ENCODE measurements at places on chromosomes 4 and X.

DNA sequence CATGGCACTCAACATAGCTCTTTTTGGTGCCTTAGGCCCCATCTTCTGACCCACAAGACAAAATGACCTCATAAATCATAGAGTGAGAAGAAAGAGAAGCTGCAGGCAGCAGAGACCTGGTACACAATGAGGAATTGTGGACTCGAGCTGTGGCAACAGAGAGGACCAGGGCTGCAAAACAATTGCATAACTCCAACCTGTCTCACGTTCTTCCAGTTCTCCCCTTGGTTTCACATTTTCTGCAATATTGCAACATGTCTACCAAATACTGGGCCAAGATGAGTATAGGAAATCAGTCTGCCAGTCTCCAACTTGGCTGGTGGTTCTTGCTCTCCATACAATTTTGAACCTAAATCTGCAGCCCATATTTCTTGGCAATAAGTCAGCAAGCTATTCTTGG lies 105.3 kb downstream of the KDR start:
- DNase-seq = no peak

- DNase-seq = peak; percentile 0
Measured at GRCh38 chrX:31658360-31658759, 586.5 kb upstream of the FTHL17 start.

DNA sequence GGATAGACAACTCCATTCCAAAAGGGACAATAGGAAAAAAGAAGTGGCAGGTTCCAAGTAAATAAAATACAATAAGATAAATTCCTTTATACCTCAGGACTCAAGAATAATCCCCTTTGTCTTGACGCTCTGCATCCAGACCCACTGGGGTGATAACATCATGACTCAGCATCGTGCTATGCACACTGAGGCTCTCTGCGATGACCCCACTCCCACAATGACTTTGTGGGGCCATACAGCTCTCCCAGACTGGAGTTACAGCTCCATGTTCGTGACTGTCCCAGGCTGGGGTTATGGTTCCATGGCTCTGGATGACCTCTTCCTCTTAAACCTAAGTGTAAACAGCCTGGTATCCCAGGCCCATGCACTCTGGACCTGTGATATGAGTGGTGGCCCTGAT lies 254.5 kb upstream of the ADGRL3 start:
- no peak for DNase-seq

DNA sequence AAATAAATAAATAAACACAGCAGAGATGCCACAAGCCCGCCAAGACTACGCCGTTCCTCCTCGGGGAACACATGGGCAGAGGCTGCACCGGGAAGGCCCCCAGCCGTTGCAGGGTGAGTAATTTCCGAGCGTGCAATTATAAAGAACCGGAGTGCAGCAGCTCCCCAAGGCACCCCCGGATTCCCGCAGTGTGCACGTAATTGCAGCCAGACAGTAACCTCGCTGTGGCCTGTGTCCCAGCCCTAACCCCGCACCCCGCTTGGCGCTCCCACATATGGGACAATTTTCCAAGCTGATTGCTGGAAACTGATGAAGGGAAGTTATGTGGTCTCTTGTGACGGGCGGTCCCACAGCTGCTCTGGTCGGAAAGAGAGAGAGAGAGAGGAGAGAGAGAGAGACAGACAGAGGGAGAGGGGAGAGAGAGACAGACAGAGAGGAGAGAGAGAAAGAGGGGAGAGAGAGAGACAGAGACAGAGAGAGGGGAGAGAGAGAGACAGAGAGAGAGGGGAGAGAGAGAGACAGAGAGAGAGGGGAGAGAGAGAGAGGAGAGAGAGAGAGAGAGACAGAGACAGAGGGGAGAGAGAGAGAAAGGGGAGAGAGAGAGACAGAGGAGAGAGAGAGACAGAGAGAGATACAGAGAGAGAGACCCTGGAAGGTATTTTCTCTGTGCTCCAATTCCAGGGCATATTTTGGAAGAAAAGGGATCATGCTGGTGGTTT lies 275.4 kb downstream of the SHOX start:
- no peak for DNase-seq

DNA sequence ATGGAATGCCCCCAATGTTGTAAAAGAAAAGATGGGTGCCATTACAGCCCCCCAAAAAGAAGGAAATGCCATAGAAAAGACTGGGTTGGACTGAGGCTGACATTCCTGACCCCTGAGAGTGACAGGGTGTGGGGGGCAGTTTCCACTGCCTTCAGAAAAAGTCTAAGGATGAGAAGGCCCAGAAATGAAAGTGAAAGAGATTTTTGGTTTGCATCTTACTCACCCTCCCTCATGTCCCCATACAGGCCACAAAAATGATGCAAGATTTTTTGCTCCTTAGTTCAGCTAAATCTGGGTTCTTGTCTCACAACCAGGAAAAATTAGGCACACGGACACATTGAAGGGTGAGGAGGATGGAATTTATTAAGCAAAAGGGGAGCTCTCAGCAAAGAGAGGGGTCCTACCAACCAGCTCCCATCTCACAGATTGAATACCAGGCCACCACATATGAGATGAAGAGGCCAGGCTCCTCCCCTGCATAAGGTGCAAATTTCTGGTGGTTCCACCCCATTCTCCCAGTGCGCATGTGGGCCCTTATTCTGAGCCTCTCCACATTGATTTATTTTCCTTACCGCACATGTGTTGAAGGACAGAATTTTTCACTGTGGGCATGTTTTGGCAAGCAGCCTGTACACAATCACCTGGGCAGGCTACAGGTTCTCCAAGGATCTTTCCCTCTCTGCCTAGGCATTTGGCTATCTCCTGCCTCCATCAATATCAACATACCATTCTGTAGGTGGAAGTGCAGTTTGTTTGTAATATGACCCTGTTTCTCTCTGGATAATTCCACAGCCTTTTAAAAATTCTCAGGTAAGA lies 18.8 kb downstream of the PPP4R3C start:
- DNase-seq = no peak

GRCh38 chrX:140190441-140191108 lies 225.3 kb upstream of the CXorf66 start:
- DNase-seq = no peak

DNA sequence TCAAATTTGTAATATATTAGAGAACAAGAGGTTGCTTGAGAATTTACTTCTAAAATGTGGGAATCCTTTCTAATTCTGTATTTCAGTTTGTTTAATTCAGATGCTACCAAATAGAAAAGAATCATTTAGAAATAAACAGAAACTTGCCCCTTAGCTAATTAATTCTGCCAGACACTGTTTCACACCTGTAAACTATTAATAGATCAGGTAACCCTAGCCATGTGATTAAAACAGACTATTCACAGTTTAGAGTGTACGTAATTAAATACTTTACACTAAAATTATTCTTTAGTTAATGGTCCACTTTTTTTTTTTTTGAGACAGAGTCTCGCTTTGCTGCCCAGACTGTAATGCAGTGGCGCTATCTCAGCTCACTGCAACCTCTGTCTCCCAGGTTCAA lies 124.0 kb downstream of the PTPN13 start:
- no peak for DNase-seq

DNA sequence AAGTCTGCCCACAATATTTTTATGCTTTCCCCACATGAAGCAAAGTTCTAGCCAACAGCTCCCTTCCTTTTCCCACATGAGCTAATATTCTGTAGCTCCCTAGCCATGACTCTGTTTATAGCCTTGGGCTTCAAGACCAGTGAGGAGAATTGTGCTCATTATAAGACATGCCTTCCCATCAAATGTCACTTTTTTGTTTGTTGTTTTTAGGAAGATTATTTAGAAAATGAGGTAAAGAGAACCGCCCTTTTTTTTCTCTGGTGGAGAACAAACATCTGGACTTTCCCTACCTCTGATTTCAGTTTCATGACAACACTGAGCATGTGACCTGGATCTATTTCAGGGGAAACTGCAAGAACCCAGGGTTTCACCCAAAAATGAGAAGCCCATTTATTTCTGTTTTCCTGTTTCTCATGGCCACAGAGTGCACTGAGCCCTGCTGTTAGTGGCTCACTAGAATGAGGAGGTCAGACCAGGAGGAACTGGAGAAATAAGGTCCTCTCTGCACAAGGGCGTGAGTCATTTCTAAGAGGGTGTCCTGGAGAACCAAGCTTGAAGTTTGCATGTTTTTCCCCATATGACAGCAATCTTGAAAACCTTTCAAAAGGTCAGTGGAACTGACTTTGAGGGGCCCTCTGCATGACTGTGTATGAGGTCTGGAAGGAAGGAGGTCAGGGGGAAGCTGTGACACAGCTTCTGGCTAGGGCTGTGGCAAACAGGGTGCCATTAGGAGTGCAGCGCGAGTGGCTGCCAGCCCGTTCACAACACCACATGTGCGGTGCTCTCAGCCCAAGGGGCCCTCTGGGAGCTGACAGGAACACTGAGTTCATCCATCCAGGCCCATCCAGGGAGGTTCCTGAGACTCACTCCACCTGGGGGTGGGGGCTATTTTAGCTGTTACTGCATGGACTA lies 55.2 kb downstream of the CHST7 start:
- DNase-seq = peak; percentile 35

- DNase-seq = no peak
Measured at GRCh38 chr4:178198691-178199090, 756.5 kb upstream of the AGA start.

GRCh38 chrX:8607326-8607725 lies 124.6 kb downstream of the ANOS1 start:
- no peak for DNase-seq

- DNase-seq = no peak
Measured at GRCh38 chr4:91280551-91281290, 1023.0 kb upstream of the GRID2 start.

GRCh38 chr4:17112292-17112659 lies 213.8 kb upstream of the LDB2 start:
- peak; percentile 11 for DNase-seq

DNA sequence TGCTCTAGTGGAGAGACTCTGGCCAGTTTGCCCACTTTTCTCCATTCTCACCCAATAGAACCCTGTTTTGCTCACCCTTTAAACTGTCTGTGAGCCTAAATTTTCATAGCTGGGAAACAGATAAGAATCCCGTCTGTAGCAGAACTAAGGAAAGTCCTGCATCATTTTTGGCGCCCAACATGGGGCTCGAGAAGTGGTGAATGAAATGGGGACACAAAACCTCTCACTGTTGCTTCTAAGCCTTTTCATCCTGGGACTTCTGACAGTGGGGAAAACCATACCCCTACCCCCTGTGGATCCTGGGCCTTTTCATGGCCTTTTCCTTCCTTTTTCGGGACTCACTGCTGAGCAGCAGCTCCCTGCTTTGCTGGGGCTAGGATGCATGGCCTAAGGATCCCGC lies 189.9 kb downstream of the INPP4B start:
- no peak for DNase-seq

- no peak for DNase-seq
Measured at GRCh38 chr4:93960916-93961315, 132.4 kb downstream of the ATOH1 start.

GRCh38 chrX:12681047-12681446 lies 110.2 kb upstream of the PRPS2 start:
- no peak for DNase-seq

- no peak for DNase-seq
Measured at GRCh38 chr4:56463711-56464110, 3.7 kb upstream of the SRP72 start.

GRCh38 chr4:3688018-3688998 lies 77.9 kb upstream of the ADRA2C start:
- no peak for DNase-seq

DNA sequence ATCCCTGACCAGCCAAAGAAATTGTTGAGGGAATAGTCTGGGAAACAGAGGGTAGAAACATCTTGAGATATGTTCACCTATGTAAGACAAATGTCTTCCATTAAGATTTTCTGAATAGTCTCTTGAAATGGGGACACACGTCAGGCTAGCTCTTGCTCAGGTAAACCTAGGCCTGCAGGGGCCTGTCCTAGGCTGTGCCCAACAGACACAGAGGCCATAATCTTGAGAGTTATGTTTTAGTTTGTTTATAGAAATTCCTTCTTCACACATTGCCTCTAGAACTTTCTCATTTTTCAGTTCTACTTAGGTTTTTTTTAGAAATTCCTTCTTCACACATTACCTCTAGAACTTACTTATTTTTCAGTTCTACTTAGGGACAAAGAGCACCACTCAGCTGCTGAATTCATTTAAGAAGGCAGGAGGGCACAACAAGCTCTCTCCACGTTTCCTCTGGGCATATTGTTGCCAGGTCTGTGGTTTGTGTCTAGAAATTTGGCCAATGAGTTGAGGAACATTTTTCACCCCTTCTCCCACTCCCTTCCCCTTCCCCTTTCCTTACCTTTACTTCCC lies 94.9 kb downstream of the ARHGAP24 start:
- no peak for DNase-seq

All from GM20000 (cell line).